ENCODE measurements at places on chromosomes 6 and 20.
A peak's percentile ranks its signal among the peaks of the same experiment; 100 is the strongest.

GRCh38 chr20:15674253-15675060, 898.8 kb downstream of the KIF16B start:
- DNase-seq: no peak

GRCh38 chr6:158722176-158722729, 72.4 kb downstream of the SYTL3 start:
- no peak for DNase-seq

GRCh38 chr20:25239387-25240370, 8.2 kb upstream of the PYGB start:
- DNase-seq: no peak

GRCh38 chr20:21189761-21190523, 64.1 kb downstream of the KIZ start:
- DNase-seq: no peak

DNA sequence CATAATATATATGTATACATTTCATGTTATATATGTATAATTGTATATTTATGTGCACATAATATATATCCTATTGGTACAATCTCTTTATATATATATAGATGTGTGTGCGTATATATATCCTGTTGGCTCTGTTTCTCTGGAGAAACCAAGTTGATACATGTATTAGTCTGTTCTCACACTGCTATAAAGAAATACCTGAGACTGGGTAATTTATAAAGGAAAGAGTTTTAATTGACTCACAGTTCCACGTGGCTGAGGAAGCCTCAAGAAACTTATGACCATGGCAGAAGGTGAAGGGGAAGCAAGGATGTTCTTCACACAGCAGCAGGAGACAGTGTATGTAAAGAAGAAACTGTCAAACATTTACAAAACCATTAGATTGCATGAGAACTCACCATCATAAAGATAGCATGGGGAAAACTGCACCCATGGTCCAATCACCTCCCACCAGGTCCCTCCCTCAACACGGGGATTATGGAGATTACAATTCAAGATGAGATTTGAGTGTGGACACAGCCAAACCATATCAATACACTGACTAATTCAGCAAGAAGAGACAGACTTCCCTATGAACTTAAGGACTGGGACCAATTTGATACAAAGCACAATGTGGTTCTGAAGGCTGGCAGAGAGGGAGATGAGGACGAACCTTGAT, 14.0 kb downstream of the CST3 start:
- no peak for DNase-seq

DNA sequence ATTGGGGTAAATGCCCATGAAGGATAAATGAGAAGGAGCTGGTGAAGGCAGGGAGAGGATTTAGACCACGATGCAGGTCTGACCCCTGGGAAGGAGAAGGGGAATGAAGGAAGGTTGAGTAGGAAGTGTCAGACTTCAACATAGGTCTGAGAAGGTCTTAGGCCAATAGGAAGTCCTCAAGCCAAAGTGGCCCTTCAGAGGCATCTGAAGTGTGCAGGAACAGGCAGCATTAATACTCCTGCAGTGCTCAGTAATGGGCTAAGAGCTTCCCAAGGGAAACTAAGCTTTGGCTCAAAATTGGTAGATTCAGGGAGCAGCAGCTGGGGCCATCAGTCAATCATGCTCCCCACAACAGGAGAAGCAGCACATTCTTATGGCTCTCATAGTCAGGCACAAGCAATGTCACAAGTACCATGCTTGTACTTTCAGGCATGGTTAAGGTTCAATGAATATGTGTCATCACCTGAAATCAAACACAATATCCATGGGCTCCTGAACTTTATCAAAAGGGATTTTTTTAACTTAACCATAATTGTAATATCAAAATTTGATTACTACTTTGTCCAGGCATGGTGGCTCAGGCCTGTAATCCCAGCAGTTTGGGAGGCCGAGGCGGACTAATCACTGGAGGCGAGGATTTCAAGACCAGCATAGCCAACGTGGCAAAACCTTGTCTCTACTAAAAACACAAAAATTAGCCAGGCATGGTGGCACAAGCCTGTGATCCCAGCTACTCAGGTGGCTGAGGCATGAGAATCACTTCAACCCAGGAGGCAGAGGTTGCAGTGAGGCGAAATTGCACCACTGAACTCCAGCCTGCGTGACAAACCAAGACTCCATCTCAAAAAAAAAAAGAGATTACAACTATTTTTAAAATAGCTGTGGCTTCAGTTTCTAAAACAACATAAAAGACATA, 9.9 kb downstream of the RALGAPA2 start:
- DNase-seq: no peak

DNA sequence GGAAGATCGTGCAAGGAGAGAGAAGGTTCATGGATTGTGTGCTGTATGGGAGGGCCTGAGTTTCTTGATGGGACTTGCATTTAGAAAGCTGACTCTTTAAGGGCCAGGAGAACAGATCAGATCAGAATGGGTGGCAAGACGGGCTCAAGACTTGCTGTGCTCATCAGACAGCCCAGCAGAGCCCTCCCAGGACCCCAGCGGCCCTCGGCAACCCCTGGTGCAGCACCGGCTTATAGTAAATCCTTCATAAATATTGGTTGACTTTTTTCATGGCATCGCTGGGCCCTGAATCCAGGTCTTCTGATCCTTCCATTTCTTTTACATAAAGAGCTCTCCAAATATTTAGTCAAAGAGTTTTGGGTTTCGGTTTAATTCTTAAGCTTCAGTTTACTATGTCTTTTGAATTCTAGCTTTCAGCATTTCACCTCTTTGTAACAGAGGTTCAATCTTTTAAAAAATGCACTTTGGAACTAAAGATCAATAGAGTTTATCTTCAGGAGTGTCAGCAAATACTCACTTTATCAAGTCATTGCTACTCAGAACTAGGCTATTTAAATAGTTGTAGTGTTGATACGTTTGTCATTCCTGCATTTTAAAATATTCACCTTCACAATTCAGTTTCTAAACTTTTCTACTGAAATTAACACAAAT, 205.6 kb downstream of the ZDHHC14 start:
- no peak for DNase-seq

DNA sequence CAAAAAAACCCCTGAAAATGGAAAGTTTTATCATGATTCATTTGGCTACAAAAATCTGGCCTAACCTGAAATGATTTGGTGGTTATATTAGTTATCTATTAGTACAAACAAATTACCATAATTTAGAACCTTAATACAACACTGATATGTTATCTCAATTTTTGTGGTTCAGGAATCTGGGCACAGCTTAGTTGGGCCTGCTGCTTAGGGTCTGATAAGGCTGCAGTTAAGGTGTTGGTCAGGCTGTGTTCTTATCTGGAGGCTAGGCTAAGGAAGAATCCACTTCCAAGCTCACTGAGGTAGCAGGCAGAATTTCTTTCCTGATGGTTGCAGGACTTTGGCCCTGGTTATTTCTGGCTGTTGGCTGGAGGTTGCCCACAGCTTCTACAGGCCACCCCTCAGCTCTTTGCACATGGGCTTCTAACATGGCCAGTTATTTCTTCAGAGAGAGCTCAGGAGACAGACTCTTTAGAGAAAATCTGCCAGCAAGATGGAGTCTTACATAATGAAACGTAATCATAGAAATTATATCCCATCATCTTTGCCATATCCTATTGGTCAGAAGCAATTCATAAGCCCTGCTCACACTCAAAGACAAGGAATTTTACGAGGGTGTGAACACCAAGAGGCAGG, 11.4 kb downstream of the TRIM38 start:
- no peak for DNase-seq

- no peak for DNase-seq
These were observed 4.4 kb upstream of the IBTK start for GRCh38 chr6:82251942-82252341.

- DNase-seq: no peak
These were observed 26.5 kb downstream of the PDE10A start for GRCh38 chr6:165636402-165637048.

DNA sequence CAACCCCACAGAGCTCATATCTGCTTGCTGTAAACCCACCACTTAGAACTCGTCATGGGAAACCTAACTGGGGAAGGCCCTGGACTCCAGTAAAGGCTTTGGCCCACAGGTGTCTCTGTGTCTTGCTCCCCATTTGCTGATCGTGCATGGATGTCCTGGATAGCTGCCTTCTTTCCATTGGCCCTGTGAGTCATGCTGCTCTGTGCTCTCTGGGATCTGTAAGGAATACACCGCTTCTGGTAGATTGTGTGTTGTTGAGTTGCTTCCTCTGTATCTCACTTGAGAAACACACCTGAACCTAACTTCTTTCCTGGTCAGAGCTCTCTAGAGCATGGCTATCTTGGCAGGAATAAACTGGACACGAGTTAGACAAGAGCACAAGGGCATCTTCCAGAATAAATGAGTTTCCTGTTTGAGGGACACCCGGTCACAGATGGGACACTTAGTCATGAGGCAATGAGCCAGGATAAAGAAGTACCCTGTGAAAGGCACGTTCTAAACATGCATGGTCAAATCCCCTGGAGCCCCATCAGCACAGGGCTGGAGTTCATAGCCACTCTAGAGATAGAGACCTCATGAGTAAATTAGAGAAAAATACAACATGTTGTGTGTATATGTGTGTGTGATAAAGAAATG, 99.6 kb upstream of the TMEM170B start:
- no peak for DNase-seq

DNA sequence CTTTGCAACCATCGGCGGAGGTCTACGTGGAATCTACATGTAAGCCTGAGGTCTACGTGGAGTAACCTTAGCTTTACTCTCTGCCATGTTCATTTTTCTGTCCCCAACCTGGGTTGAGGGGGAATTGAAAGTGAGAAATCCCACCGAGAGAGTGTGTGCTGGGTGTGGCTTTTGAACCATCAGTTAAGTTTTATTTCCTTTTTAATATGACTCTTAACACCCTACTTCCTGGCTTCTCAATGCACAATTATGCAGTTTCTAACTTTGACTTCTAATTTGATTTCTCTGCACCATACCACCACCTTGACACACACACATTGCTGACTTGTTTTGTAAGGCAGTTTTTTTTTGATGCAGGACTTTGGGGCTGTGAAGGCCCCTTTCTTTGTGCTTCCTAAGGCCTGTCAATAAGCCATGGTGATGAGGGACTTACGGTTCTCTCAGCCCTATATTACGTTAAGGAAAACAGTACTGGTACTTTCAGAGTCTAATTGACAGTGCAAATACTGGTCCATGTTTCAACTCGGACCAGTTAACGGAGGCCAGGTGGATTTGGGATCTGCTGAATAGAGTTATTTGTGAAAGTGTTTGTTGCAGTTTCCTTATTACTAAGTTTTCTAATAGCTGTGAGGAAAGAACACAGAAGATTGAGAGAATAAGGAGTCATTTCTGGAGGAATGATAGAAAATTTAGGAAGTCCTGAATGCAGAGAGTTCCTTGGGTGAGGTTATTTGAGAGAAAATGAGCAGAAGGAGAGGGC, 206.5 kb downstream of the JARID2 start:
- peak; percentile 11 for DNase-seq

- DNase-seq: no peak
These were observed 351.7 kb upstream of the ARID1B start for GRCh38 chr6:156425359-156426020.

GRCh38 chr6:116492331-116493067, 18.9 kb upstream of the CALHM5 start:
- no peak for DNase-seq

GRCh38 chr6:34671367-34671766, 25.2 kb downstream of the ILRUN start:
- DNase-seq: no peak

- DNase-seq: no peak
These were observed 14.0 kb downstream of the CDH26 start for GRCh38 chr20:59972037-59972801.

DNA sequence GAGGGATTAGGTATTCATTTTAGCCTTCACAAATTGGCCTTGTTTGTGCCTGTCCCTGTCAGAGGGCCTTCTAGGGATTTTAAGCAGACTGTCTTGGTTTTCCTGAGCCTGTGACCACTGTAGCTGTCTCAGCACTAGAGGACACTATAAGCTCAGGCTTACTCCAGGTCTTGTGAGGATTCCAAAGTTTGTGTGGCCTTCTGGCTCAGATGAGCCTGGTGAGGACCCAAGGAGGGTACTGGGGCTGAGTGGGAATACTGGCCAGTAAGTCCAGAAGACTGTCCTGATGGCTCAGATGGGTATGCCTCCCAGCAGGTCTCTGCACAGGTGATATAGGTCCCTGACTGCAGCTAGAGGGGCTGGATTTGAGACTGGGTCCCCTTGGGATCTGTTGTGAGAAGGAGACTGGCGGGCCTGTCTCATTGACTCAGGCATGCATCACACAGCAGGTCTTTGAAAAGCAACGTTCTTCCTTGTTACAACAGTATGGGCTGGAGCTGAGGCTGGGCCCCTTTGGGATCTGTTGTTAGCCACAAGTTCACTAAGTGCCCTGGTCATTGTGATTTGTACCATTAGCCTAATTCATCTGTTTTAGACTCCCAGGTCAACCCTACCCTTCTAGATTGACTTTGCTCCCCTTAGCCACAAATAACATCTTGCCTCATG, 26.3 kb upstream of the TFB1M start:
- DNase-seq: no peak

DNA sequence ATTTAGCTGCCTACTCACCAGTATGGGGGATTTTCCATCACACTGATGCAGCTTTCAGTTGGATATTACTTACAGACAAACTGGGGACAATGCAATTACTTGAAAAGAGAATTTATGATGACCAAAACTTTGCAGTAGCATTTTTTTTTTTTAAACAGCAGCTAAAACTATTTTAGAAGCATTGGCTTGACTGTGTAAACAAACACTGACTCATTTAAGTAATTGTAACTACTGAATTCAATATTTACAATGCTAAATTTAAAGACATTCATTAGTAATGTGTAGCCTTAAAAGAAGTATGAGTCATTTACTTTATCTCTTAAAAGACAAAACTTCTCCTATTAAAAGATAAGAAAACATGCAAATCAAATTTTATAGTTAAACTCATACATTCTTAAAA, 295.9 kb upstream of the FERMT1 start:
- no peak for DNase-seq

DNA sequence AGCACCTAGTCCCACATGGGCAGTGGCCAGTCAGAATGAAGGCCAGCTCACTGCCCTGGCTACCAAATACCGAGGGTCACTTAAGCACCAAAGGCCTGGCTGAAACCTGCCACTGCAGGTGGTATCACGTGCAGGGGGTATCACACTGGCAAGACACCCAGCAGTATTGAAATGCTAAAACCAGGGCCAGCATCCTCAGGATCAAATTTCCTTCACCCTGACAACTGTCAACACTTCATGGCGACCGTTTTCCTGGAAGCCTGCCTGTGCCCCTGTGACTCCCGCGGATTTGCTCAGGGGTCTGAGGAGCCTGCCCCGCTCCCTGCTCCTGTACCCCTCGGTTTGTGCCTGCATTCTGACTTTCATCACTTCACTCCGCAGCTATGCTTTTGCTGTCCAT, 151.1 kb downstream of the TTLL2 start:
- DNase-seq: no peak

DNA sequence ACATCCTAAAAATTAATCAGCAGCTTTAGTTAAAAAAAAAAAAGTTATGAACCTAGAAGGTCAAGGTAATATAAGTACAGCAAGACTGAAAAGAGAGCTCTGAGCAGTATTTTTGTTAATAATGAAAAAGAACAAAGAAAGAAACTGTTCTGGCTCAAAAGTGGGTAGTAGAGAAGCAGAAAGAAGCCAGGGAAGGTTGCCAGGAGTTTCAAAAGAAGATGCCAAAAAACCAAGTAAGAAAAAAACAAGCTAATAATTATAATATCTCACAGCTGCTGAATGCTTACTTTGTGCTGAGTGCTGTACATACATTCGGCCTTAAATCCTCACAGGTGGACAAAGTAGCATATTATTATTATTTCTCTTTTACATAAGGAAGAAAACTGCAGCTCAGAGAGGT, 31.9 kb downstream of the NRSN1 start:
- DNase-seq: no peak

GRCh38 chr6:100344321-100344720, 120.4 kb downstream of the SIM1 start:
- no peak for DNase-seq
